AG10803 (cell line): ENCODE measurements at places on chromosomes 12 and 14.

DNA sequence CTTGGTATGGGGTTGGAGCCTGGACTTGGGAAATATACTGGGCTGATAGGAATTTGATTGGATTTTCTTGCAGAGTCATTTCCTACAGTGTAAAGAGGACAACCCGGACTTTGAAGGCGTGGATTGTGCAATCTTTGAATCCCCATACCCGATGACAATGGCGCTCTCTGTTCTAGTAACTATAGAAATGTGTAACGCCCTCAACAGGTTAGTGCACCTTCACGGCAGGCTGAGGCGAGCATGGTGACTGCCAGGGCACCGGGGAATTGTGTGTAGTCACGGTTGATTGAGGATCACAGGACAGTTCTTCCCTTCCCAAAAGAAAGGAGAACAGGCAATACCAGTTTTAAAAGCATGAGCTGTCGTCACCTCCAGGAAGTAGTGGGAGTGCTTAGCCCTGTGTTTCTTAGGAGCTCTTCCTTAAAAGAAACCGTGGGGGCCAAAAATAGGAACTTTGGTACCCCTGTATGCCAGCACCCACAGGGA lies 58.3 kb downstream of the ANAPC7 start:
- DNase-seq: no peak

DNA sequence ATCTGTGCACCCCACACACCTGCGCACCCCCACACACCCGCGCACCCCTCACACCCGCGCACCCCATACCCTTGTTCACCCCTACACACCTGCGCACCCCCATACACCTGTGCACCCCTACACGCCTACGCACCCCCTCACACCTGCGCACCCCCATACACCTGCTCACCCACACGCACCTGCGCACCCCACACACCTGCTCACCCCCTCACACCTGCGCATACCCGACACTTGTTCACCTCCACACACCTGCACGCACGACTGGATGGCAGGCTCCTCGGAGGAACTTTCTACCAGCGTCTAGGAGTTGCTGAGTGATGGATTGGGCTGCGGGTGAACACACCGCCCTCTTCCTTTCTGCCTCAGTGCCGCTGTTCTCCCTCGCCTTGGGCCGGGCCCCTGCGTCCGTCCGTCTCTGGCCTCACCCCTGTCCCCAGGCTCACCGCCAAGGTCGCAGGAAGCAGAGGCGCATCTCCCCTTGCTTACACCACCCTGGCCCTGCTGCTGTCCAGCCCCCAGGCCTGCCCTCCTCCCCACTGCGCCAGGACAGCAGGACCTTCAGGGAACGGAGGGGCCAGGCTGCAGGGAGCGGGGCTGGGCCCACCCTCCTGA lies 20.7 kb upstream of the TMEM106C start:
- no peak for DNase-seq

DNA sequence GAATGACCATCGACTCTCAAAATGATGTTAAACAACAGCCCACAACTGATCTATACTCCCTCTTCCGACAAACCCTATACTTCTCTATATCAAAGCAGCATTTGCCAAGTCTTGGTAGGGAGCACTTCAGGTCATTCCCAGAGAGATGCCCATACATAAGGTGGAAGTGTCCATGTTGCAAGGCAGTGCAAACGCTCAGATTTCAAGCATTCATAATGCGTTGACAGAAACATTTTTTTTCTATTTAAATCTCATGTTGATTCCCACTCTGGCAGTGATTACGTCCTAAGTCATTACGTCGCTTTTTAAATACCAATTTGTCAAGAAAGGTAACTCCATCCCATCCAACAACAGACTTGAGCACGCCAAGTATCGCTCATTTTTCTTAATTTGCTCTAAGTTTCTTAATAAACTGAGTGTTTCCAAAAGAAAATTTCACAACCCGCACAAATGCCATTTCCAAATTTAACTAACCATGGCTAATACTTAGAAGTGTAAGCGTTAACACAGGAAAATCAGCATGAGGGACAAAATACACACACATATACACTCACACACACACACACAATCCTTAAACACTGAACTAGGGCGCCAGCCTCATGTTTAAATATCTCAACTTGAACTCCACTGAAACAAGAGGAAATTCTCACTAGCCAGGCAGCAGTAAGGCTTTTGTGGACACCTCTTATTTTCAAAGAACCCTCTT lies 1.1 kb downstream of the GXYLT1 start:
- DNase-seq: peak; percentile 29

- no peak for DNase-seq
Measured at GRCh38 chr12:15811214-15812127, 22.3 kb upstream of the EPS8 start.

GRCh38 chr12:41888285-41888684 lies 256.4 kb downstream of the GXYLT1 start:
- DNase-seq: no peak

- no peak for DNase-seq
Measured at GRCh38 chr14:38735005-38735404, 368.0 kb downstream of the SEC23A start.

DNA sequence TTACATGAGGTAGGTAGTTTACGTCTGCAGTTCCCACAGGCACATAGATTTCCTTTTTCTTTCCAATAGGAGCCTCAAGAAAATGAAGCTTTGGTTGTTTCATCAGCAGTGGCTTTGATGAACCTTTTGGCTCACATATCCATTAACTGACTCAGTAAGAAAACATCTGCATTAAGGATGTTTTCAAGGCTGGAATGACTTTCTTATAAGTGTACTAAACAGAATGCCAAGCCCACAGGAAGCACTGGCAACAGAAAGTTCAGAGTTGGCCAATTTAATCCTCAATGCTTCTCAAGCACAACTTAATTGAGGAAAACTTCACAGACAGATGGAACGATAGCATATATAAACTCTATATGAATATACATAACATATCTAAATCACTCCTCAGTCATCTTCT lies 63.5 kb downstream of the ST8SIA1 start:
- peak; percentile 95 for DNase-seq

DNA sequence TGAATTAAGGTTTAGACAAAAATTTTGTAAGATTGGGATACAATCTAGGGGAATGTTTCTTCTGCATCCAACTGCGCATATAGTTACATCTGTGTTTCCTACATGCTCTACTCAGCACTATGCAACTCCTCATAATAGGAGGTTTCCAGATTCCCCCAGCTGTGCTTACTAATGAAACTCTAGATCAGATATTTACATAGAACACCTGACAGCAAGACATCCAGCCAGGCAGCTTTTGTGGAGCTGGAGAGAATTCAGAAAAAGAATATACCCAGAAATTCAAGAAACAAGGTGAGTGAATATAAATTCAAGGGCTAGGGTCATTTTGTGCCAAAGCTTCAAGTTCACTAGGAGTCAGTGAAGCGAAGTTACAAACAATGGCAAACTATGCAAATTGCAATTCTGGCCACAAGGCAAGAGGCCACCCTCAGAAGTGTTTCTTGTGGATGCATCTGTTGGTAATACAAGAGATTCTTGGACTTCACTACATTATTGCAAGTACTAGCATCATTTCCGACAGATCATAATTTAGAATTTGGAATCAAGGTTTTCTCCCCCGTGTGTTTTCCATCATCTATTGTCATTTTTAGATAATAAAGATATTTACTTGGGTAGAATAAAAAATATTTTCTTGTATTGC lies 341.2 kb upstream of the NAV3 start:
- peak; percentile 39 for DNase-seq

GRCh38 chr12:11509326-11509725 lies 114.0 kb upstream of the PRB2 start:
- no peak for DNase-seq

- peak; percentile 5 for DNase-seq
Measured at GRCh38 chr12:15435597-15435996, 113.3 kb downstream of the PTPRO start.

- DNase-seq: peak; percentile 85
Measured at GRCh38 chr12:51994959-51995358, 11.8 kb upstream of the TAMALIN start.

DNA sequence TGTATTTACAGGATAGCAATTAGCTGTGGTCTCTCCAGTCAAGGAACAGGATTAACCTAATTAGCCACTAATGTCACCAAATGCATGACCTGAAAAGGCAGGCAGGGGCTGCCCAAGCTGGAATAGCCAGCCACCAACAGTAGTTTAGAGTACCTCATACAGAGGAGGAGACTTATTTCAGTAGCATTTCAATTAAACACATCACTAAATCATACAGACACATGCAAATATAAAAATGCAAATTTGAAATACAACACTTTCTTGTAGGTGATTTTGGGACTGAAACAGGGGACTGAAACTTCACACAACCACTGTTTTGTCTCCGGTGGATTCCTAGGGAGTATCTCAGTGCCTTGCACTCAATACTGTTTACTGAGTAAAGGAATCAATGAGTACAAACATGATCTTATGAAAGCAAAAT lies 636 bp upstream of the IFNG-AS1 start:
- DNase-seq: no peak

DNA sequence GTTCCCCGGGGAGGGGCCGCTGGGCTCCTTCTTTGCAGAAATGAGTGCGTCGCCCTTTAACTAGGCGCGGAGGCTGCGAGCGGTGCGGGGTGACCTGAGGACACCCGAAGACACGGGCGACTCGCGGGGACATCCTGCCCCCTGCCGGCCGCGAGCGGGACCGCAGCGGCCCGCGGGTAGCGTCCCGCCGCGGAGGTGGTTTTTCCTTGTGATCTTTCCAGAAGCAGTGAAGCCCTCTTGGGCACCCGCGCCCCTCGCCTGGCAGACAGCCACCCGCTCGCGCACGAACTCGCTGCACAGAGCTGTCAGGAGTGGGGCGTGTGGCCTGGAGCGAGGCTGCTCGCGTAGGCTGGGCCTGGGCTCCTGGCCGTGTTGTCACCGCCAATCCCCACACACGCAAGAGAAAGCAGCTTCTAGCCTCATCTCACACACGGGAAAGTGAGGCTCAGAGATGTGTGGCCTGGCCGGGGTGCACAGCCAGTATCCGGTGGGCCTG lies 67.2 kb downstream of the DIO3 start:
- DNase-seq: peak; percentile 56

DNA sequence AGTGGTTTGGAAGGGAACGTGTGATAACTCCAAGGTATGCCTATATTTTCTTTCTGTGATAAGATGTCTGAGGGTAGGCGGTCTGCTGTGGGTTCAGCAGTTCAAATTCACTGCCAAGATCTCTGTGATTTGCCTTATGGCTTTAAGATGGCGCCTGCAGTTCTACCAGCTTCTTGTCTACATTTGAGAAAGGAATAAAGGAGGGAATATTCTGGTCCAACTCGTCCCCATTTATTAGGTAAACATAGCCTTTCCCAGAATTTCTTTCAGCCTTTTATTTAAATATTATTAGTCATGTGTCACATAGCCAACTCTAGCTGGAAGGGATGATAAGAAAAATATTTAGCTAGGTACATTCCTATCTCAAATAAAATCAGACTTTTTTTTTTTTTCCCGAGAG lies 48.8 kb downstream of the KCNJ8 start:
- no peak for DNase-seq

- peak; percentile 42 for DNase-seq
Measured at GRCh38 chr14:56216626-56217379, 98.6 kb downstream of the PELI2 start.

- DNase-seq: no peak
Measured at GRCh38 chr12:118958520-118958919, 22.8 kb upstream of the SRRM4 start.

DNA sequence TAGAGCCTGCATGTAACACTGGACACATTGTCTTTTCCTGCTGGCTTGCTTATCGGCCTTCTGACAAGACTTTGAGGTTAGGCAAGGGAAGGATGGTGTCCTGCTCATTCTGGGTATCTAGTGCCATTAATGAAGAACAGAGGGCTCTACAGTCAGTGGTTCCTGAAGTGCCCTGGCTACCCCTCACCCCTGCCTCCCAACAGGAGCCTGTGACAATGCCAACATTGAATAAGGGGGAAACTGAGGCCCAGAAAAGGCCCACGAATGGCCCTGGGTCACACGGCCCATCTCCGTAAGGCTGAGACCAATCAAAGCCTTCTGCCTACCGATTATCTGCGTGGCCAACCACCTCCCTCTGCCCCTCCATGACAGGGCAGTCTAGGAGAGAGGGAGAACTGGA lies 2.1 kb downstream of the IFI27L2 start:
- no peak for DNase-seq

GRCh38 chr14:20384321-20384720 lies 29.0 kb downstream of the TEP1 start:
- DNase-seq: no peak

DNA sequence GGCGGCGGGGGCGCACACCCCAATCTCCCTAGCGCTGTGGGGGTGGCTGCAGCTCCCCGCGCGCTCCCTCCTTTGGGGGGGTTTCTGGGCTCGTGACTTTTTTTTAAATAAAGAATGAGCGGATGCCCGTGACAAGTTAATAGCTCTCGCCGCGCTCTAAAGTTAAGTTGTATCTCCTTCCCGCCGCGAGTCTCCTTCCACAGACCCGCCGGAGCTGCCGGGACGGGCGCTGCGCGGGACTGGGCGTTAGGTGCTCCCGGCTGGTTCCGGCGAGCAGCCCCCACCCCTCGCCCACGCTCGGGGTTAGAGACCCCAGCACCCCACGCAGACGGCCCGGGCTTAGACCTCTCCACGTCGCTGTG lies 82.6 kb upstream of the HMGA2 start:
- DNase-seq: peak; percentile 41

GRCh38 chr14:93970585-93970964 lies 5.8 kb downstream of the ASB2 start:
- DNase-seq: no peak

GRCh38 chr14:56733396-56733795 lies 76.9 kb downstream of the OTX2 start:
- no peak for DNase-seq

GRCh38 chr14:31205681-31206535 lies 1.7 kb downstream of the HECTD1 start:
- peak; percentile 95 for DNase-seq

DNA sequence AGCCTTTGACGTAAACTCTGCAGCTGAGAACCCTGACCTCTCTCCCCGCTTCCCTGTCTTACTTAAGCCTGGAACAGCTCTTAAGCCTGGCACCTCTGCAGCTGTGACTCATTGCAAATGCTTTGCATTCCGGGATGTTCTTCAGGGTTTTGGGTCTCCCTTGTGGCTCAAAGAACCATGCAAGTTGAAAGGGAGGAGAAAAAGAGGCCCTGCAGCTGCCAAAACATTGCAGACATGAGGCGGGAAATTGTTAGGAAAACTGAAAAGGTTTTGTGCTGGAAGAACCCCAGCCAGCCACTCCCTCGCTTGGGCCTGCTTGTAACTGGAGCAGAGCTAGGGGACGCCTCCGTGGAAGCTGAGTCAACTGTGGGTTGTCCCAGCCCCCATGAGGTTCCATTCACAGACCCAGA lies 60.2 kb upstream of the FERMT2 start:
- DNase-seq: peak; percentile 99

DNA sequence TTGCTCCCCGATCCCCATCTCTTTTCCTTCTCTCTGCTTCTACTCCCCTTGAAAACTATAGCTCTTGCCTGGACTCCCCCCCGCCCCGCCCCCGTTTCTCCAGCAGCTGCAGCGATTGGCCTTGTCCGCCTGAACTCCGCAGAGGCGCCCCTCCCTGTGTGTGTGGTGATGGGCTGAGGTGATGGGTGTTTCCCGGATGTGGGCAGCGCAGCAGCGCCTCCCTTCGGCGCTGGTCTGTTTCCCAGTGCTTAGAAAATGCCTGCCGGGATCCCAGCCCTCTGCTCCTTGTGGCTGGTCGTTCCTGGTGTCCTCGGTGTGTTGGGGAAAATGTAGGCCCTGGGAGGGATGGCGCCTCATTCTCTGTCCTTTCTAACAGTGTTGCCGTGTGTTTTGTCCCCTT lies 43.3 kb downstream of the GALNT8 start:
- DNase-seq: no peak

GRCh38 chr12:73935817-73936216 lies 601.8 kb upstream of the ATXN7L3B start:
- no peak for DNase-seq

- no peak for DNase-seq
Measured at GRCh38 chr12:19614601-19615383, 175.5 kb downstream of the AEBP2 start.
